ENCODE measurements at places on chromosomes 16 and 17.

GRCh38 chr17:57984261-57984890 lies 3.7 kb downstream of the VEZF1 start:
- DNase-seq, result no peak

GRCh38 chr17:8728971-8729370 lies 15.7 kb downstream of the CCDC42 start:
- no peak for DNase-seq

DNA sequence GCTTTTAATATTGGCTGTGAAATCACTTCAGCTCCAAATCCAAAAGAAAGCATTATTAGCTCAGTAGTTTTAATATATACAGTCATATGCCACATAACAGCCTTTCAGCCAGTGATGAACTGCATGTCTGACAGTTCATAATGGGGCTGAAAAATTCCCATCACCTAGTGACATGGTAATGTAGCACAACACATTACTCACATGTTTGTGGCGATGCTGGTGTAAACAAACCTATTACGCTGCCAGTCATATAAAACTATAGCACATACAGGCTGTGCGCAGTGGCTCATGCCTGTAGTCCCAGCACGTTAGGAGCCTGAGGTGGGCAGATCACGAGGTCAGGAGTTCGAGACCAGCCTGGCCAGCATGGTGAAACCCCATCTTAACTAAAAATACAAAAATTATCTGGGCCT lies 92.2 kb downstream of the TUBD1 start:
- DNase-seq, result no peak

GRCh38 chr16:75062976-75063346 lies 53.6 kb downstream of the LDHD start:
- no peak for DNase-seq

DNA sequence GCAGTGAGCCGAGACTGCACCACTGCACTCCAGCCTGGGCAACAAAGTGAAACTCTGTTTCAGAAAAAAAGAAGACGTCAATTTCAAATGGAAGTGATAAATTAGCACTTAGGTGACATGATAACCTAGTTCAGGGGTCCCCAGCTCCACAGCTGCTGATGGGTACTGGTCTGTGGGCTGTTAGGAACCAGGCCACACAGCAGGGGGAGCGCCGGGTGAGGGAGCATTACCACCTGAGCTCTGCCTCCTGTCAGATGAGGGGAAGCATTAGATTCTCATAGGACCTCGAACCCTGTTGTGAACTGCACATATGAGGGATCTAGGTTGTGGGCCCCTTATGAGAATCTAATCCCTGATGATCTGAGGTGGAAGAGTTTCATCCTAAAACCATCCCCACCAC lies 253.0 kb downstream of the FOXL1 start:
- no peak for DNase-seq

GRCh38 chr16:80739523-80739922 lies 64.9 kb downstream of the CDYL2 start:
- DNase-seq, result no peak

- DNase-seq, result no peak
Measured at GRCh38 chr16:83137326-83137781, 510.6 kb downstream of the CDH13 start.

DNA sequence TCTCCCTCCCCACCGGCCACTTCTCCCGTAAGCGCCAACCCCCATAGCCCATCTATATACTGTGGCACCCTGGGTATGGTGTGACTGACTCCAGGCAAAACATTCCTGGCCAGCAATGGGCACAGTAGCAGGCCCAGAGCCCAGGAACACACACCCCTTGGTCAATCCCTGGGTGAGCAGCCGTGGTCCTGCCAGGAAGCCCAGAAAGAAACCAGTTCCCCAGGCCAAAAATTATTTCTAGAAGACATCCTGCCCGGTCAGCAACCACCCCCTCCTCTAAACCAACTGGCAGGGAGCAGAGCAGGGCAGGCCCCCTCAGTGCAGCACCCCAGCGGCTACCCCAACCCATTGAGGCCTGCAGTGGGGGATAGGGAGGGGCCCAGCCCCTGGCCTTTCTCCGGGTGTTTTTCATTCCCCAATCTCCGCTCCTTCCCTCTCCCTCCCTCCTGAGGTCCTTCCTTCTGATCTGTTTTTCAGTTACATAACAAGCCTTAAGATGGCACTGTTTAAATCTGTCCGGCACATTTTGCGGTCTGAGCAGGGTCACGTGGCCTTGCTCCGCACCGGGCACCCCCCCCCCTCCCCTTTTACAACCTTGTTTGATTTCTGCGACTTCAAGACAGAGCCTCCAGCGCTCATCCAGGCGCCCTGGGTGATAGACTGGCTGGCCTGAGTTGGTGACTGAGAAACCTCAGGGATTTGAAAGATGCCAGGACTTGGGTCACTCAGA lies 2.0 kb downstream of the NPTX1 start:
- no peak for DNase-seq

GRCh38 chr17:81486199-81486810 lies 26.3 kb downstream of the ACTG1 start:
- DNase-seq, result no peak

DNA sequence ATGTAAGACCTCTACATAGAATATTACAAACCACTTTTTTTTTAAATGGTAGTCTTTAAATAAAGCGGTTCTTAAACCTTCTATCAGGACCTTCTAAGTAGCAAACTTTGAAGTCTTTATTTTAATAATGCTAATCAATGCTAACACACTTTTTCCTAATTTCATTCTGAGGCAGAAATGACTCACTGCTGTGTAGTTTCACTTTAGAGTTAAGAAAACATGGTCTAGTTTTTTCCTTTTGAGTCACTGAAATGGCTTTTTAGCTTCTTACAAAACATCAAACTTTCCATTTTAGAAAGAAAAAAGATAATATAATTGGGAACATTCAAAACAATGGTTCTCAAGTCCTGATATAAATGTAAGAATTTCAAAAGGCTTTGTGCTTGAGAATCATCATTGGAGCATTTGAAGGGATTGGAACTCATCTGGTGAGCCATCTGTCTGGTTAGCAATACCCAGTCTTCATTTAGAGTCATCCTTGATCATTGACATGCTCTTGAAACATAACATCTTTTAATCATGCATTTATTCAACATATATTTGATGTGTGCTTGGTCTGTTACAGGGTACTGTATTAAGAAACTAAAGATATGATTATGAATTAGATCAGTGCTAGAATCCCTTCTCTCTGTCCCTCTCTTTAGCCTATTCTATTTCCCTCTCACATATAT lies 258.3 kb upstream of the MON1B start:
- DNase-seq, result no peak

DNA sequence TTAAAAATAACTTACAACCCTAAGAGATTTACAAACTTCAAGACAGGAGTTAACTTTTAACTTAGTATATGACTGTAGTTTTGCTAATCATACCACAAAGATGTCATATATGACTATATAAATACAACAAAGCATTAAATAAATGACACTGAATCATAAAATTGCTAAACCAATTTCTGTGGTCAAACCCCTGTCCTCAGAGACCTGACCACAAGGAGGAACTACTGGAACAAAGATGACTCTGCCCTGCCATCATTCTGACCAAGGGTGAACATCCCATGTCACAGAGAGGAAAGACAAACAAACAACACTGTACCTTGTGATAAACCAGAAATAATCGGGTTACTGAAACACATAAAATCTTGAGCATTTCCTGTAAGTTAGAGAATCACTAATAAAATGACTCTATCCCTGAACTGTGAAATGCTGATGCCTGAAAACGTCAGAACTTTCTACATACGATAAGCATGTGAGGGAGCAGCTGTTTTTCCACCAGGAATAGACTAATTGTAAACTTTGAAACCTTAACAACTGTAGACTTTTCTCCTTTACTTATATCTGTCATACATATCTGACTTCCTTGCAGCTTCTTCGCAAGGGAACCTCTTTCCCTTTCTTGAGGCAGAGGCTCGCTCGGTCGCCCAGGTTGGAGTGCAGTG lies 47.9 kb downstream of the WDR59 start:
- no peak for DNase-seq

DNA sequence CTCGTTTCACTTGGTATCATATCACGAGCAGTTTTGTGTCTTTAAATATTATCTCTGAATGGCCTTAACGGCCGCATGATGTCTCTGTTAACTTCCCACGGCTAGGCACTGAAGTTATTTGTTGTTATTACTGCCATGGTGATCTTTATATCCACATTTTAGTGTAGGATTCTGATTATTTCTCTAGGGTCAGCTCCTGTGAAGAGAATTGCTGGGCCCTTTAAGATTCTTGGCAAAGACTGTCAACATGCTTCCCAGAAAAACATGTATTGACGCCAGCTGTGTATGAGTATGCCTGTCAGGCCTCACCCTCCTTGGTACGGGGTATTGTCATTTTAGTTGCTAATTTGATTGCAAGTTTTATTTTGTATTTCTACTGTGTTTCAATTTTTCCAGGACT lies 263.5 kb downstream of the SNX29 start:
- DNase-seq, result no peak

- no peak for DNase-seq
Measured at GRCh38 chr16:86676254-86676670, 97.9 kb downstream of the FOXL1 start.

DNA sequence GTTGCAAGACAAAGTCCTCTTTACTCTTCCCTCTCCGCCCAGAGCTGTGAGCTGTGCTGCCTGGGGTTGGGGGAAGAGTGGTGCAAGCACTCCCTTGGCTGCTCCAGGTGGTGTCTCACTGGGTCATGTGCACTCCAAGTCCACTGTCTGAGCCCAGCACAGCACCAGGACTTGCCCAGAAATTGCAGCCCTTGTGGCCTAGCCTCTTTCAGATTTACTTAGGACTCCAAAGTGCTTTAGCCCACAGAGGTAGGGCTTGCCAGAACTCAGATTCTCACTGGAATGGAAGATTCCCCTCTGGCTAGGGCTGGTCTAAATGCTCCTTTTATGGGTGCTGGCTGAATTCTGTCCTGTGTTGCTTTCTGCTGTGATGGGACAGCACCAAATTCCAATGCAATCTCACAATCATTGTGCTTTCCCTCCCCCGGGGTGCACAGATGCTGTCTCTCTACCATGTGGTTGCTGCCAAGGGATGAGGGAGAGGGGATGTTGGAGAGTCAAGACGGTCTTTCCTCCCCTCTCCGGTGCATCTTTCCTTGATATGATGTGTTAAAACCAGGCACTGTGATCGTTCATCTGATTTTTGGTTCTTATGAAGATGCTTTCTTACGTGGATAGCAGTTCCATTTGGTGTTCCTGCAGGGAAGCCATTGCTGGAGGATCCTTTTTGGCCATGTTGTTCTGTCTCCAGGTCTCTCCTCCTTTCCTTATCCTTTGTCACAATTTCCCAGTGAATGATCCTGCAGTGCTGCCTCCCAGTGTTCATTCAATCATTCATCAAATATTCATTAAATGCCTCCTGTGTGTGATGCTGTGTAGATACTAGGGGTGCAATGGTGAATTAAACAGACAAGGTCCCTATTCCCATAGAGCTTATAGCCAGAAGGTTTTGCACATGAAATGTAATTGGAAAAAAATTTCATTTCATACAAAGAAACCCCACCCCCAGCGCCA lies 216.3 kb downstream of the SPECC1 start:
- no peak for DNase-seq

GRCh38 chr16:51431517-51432241 lies 280.6 kb upstream of the SALL1 start:
- no peak for DNase-seq

DNA sequence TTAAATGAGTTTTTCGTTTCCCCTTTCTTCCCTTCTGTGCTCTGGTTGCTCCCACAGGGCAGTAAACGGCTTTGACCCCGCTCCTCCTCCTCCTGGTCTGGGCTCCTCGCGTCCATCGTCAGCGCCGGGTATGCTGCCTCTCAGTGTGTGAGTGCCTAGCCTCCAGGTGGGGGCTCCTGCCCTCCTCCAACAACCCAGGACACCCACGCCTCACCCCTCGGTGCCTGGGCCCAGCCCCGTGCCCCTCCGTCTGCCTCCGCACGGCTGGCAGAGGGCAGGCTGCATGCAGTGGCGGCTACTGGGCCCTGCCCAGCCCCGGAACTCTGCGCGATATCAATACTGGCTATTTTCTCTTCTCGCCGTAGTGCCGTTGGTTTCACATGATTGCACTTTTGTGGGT lies 31.2 kb downstream of the NDEL1 start:
- DNase-seq, result no peak

- DNase-seq, result no peak
Measured at GRCh38 chr17:39304188-39304587, 78.4 kb upstream of the STAC2 start.

GRCh38 chr16:3021449-3022207 lies 1.5 kb downstream of the TNFRSF12A start:
- peak; percentile 82 for DNase-seq

GRCh38 chr16:28182801-28183200 lies 29.0 kb downstream of the XPO6 start:
- no peak for DNase-seq

DNA sequence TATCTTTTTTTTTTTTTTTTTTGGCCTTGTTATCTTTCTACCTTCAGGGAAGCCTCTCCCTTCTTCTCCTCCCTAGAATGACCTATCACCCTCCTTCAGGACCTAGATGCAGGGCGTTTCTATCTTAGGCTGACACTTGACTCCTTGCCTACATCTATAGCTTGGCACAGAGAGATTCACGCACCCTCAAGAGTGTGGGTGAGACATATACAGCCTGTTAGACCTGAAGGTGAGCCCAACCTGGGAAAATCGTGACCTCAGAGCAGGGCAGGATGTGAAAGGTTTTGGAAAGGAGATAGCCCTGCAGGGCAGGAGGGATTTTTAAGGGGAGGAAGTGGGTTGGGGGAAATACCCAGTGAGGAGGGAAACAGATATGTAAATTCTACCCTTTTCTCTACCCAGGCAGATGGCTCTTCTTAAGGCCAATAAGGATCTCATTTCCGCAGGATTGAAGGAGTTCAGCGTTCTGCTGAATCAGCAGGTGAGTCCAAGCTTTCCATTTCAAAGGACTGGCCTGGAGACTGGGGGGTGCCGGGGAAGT lies at the start of gene AHSP:
Gene AHSP, plus strand, starts transcription at position 167 of the 541 bp plus-strand sequence. Its CDS starts 240 bp downstream, at position 407.
- no peak for DNase-seq

GRCh38 chr17:20028443-20028842 lies 19.3 kb downstream of the SPECC1 start:
- DNase-seq, result no peak

DNA sequence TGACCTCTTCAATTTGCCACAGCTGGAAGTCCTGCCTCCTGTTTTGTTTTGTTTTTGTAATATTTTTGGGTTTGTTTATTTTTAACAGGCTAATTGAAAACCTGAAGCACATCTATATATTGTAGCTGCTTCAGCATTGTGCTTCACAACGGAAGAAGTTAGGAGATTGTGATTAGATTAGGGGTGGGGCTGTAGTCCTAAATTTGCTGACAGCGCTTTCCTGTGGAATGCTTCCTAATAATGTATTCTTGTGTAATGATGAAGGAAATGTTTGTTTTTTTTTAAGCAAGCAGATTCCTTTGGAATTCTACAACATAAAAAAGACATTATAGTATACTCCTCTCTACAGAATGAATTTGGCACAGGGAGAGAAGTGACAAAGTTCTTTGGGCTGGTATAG lies 70.1 kb downstream of the NLK start:
- no peak for DNase-seq

- no peak for DNase-seq
Measured at GRCh38 chr16:9378876-9379275, 287.4 kb downstream of the HAPSTR1 start.
